ENCODE measurements at places on chromosomes 6 and 20. TPM values are rescaled to one million over a fixed set of nuclear protein-coding genes. Genes with fewer than 3 reads are reported as not detected.

Gene TTLL9
- total RNA-seq, result 1.7 TPM

Gene PPIL6
- 41.5 TPM for total RNA-seq

Gene BPIFB1
- total RNA-seq, result not detected

Gene ASIP
- not detected for total RNA-seq

Gene BANF2
- total RNA-seq, result not detected

Gene MUC22
- not detected for total RNA-seq

Measured in occipital lobe (tissue), 3 donors.